NCI-H1105 (cell line): ENCODE measurements at places on chromosomes 7 and 10.

DNA sequence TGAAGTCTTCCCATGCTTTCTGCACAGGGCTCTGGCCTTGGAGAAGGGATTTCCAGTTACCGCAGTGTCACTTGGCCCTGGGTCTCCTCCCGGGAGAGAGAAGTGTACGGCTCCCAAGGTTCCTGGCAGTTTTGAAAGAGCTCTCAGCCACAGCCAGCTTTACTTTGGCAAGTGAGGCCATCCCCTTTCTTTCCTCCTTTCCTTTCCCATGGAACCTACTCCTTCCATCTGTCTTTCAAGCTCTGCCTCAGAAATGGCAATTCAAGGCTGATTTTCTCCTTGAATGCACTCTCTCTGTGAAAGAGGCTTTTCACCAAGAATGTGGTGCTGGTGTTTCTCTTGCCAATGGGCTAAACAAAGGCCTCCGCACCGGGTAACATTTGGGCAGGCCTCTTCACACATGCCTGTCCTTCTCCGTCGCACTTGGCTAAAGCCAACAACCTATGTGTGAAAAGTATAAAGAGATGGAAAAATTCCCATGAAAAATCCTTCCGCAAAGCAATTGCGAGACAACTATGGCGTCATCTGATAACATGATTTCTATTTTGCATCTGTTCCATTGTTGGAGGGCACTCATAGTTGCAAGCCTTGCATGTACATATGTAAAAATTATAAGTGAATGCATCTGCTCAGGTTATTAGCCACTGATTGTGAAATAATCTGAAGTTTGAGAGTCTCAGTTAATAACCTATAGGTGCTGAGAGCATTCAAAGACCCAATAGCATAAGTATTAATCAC is 125.4 kb downstream of the PFKFB3 start:
- DNase-seq = no peak

DNA sequence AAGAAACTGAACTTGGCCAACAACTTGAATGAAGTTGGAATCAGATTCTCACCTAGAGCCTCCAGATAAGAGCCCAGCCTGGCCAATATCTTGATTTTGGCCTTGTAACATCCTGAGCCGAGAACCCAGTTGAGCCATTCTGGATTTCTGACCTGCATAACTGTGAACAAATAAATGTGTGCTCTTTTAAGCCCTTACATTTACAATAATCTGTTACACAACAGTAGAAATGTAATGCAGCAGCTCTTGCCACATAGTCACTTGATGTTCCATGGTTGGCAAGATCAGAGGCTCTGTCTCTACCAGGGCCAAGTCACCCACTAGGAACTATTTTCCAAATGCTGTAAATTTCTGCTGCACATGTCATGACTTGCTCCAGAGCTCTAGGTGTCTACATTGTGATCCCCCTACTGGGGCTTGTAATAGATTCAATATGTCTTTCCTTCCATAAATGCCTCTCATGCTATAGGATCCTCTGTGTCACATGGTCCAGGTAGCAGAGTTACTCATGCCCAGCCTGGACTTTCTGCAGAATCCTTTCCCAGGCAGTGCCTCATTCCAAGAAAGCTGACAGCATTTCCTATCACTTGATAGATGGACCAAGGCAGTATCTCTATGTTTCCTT is 11.4 kb upstream of the RBM20 start:
- no peak for DNase-seq

GRCh38 chr10:94102436-94102835 is 108.7 kb downstream of the PLCE1 start:
- DNase-seq = no peak

DNA sequence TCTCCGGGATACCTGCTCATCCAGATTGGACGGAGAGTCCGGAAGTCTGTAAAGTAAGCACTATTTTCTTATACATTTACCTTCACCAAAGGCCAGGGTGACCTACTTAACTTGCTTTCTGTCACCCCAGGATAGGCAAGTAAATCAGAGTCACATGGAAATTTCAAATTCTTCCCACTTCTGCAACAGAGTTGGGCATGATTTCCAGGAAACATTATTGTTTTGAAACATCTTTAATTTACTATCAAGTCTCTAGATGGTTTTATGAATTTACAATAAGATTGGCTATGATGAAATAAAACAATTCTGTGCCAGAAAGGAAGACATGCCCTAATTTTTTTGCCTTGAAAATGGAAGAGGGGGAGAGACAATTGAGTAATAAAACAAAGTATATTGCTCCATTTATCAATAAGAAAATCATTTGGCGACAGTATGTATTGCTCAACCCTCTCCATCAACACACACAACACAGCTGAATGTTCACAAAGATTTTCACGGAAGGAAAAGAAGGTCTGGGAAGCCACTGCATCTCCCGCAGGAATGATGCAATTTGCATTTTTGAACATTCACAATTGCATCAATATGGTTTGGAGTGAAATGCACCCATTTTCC is 702.8 kb downstream of the PARD3 start:
- no peak for DNase-seq
